ENCODE measurements at places on chromosomes 3 and 15. TPM values are rescaled to one million over a fixed set of nuclear protein-coding genes. Genes with fewer than 3 reads are reported as not detected.

DNA sequence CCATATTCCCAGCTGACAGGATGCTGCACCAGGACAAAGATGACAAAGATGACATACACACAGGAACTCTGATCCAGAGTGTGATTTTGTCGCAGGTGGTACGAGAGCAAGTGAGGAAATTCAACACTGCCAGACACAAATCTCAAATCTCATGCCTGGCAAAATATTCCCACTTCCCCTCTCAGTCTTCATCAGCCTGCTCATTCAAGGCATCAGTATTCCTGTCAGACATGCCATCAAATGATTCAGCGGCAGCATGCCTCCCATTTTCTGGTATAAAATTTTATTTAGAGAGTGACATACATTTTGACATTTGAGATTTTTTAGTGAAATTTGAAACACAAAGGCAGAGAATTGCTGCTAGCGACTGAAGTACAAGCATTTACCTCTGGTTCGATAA, 228.1 kb upstream of the LMCD1 start:
- DNase-seq = no peak

DNA sequence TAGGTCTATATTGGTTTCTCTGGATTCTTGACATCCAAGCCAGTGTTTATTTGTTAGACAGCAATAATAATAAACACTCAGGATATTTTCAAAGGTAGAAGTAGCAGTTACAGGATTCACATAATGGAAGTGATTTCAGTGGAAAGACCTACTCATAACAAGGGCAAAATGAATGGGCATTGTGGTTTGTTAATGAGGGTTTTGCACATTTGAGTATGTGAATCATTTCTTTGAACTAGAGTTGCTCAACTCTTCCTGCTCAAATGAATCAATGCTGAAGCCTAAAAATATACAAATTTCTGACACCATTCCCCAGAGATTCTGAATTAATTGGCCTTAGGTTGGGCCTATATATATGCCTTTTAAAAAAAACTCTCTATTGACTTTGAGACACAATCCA, 4.1 kb upstream of the COL6A5 start:
- no peak for DNase-seq

DNA sequence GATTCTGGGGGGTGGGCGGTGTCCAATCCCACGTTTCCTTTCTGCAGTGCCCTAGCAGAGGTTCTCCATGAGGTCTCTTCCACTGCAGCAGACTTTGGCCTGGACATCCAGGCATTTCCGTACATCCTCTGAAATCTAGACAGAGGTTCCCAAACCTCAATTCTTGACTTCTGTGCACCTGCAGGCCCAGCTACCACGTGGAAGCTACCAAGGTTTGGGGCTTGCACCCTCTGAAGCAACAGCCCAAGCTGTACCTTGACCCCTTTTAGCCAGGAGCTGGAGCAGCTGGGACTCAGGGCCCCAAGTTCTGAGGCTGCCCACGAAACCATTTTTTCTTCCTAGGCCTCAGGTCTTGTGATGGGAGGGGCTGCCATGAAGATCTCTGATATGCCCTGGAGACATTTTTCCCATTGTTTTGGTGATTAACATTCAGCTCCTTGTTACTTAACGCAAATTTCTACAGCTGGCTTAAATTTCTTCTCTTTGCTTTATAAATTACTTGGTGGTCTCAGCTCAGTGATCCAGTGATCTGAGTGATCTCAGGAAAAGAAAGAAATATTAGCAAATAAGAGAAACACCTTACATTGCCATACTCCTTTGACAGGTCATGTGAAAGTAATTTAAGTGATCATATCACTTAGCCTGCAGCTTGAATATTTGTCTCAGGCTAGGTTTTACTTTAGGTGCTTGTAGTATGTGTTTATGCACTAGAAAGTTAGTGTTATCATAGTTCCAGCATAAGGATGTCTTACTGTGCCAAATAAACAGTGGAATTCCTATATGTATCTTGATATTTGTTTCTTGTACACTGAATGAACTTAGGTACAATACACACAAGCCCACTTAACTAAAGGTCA, 3.0 kb downstream of the SNAP23 start:
- no peak for DNase-seq

The PIGZ gene
- total RNA-seq = 0.46 TPM

DNA sequence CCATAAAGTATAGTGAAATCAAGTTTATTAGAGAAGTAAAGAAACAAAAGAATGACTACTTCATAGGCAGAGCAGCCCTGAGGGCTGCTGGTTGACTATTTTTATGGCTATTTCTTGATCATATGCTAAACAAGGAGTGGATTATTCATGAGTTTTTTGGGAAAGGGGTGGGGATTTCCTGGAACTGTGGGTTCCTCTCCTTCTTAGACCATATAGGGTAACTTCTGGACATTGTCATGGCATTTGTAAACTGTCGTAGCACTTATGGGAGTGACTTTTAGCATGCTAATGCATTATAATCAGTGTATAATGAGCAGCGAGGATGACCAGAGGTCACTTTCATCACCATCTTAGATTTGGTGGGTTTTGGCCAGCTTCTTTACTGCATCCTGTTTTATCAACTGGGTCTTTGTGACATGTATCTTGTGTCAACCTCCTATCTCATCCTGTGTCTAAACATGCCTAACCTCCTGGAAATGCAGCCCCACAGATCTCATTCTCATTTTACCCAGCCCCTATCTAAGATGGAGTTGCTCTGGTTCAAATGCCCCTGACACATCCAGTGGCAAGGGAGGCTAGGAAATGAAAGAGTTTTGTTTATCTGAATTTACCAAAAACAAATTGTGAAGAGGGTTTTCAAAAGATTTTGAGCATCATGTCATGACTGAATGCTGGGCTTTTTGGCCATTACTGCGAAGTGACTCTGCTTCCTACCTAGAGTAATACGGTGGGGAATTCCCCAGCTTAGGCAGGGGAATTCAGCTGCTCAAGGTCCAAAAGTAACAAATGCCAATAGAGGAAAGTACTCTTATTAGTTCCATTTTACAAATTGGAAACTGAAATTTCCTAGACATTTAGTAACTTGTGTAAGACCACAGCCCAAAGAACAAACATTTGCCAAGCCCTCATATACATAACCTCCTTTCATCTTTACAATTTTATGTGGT, 6.2 kb upstream of the SPSB4 start:
- no peak for DNase-seq

- DNase-seq = no peak
These were observed 176.3 kb upstream of the ROPN1 start for GRCh38 chr3:124168271-124168670.

DNA sequence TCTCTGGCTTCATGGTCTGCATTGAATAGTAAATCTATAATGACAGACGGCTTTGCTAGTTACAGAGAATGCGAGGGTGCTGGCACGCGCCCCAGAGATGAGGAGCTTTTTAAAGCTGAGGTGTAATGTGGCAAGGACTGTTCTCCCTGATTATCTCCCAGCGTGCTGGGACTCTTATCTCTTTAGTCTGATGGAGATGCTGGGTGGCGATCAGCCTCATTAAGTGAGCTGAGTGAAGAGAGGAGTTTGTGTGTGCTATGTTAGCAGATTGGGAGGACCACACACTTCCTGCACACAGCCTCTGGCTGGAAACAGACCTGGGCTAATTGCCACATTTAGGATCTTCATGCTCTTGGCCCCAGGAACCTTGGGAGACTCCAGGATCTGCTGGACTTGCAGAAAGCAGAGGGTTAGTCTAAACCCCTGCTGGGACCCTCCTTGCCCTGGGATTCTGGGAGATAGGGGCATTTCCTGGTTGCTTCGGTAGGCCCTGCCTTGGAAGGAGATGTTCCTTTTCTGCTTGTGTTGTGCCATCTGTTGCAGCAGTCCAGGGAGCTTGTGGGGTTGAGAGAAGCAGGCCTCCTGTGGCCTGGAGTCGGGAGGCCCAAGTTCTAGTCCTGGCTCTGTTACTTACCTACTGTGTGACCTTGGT, 15.0 kb downstream of the PDIA5 start:
- no peak for DNase-seq

The ZNF774 gene
- 3.6 TPM for total RNA-seq

The ROPN1B gene
- total RNA-seq = 2.4 TPM

DNA sequence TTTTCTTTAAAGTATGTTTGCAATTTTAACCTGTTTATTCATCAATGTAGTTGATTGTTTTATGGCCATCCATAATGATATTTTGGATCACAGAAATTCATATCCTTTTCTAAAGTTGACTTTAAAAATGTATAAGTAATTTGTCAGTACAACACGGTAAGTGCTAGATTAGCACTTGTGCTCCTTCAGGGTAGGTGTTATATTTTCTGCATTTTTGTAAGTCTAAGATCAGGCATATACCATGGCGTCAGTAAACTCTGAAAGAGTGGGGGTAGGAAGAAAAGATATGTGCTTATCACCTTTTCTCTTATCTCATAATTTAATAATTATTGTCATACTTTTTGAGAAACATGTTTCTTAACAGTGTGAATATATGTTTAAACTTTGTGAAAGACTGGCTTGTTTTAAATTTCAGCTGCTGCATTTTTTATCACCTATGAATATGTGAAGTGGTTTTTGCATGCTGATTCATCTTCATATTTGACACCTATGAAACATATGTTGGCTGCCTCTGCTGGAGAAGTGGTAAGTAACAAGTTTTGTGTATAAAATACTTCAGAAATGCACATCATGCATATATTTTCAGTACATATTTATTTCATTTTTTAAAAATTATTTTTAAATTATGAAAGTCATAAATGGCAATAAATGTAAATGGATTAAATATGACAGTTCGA, 22.1 kb downstream of the SLC25A26 start:
- DNase-seq = no peak

The SLC9C1 gene
- total RNA-seq = 0.11 TPM

- peak; percentile 35 for DNase-seq
These were observed 186.2 kb downstream of the CD47 start for GRCh38 chr3:107904536-107905066.

DNA sequence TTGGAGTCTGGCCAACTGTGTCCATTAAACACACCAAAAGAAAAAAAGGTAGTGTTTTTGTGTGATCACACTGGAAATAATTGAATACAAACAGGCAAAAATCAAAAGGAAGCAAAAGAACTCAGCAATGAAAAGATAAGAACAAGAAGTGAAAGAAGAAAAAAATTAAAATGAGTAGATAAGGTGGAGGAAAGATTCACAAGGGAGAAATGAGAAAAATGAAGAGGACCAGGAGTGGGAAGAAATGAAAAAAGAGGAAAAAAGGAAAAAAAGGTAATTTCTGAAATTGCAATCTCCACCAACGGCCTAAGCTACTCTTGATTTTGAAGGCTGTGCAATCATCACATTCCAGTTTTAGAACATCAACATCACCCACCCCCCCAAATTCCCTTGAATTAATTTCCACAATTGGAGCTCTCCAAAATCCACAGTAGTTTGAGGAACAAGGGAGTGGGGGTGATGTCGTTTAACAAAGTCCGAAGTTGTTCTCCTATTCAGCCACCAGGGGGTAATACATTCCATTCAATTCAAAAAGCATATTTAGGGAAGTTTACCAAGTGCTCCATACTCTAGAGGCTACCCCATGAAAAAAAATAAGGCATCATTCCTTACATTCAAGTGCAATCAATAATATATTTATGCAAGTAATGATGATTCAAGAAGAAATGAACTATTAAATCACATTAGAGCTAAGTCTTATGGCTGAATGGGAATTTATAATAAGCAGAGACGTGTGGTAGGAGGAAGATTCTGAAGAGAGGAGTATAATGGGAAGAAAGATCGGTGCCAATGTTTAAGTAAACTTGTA, 37.4 kb downstream of the ZNF860 start:
- DNase-seq = no peak

DNA sequence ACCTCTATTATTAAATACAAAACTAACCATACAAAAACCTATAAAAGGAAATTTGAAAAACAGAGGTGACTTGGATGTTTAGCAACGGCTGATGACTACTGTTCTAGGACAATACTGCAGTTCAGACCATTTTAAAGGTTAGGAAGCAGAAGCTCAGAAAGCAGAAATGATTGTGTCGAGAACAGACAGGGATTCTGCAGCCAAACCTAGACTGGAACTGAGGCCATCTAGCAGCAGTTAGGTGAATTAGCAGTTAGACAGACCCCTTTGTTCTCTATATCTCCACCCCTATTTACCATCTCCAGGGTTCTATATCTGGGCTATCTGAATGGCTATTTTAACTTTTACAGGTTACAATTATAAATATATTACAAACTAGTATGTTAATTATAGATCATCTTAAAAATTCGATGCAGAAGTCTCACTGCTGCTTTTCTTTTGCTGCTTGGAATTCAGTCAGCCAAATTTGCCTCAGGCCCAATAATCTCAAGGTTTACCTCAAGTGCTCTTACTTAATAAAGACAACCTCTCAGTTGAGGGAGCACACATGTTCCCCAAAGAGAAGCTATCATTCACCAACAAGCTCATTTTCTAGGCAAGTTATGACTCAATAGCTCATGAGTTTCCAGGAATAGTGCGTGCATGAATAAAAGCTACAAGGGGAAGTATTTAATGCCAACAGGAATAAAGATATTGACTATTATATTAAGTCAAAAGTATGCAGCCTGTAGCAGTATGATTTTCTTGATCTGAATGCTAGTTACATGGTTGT, 9.3 kb upstream of the IL1RAP start:
- no peak for DNase-seq

DNA sequence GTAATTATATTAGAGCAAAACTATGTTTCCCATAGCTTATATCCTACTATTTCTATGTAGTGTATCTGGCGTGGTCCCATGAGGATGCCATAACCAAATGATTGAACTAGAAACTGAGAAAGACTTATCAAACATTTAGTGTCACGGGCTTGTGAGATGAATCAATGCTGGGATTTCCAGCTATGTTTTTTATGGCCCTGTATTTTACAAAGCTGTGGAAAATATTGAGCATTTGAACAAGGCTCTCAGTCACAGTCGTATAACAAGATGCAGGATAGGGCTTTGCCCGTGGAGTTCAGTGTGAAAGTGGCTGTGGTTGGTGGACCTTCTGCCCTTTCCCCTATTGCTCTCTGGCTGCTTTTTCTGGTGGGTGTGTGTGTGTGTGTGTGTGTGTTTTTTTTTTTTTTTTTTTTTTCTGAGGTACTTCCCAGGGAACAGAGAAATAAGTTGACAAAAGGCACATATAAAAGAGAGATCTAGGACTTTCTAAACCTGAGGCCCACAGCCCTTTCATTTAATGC, 60.7 kb downstream of the CACNA1D start:
- no peak for DNase-seq

DNA sequence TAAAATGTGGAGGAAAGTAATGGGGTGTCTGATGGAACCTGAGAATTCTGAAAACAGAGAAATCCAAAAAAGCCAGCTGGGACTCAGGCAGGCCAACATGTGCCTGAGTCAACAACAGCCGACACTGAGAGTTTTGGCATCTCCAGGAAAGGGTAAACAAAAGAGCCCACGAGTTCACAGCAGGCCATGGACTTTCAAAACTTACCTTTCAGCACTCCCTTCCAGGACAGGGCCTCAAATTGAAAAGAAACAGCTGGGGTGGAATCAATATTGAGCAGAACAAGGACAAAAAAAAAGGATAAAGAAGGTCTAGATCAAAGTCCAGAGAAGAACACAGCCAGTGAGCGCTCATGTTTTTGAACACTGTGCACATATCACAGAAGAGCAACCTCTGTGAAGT, 735.4 kb upstream of the GRM7 start:
- DNase-seq = no peak

The ROPN1 gene
- total RNA-seq = 0.54 TPM

The SLC27A2 gene
- total RNA-seq = 8.9 TPM

Measured in thyroid gland (tissue), 4 donors.